ENCODE measurements at places on chromosomes 5 and 9.
A peak's percentile ranks its signal among the peaks of the same experiment; 100 is the strongest.

GRCh38 chr5:125865166-125865815 is 557.9 kb upstream of the GRAMD2B start:
- DNase-seq, result no peak

- no peak for DNase-seq
These were observed 85.0 kb upstream of the MAN2A1 start for GRCh38 chr5:109604758-109605157.

DNA sequence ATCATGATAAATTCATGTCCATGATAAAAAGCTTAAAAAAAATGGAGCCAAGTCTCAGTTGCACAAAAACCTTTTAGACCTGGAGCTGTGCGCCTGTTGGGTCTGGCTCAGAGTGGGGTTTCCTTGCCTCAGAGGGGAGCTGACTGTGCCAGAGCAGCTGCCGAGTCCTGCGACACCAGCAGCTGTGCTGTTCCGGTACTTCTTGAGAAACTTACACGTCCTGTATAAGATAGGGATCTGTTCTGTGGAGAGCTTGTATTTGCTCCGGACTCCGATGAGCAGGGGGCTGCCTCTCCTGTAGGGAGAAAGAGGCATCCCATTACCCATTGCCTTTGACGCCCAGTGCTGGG is 28.6 kb downstream of the GFPT2 start:
- no peak for DNase-seq

- DNase-seq, result no peak
These were observed 131.6 kb upstream of the PTGER4 start for GRCh38 chr5:40547994-40548575.

DNA sequence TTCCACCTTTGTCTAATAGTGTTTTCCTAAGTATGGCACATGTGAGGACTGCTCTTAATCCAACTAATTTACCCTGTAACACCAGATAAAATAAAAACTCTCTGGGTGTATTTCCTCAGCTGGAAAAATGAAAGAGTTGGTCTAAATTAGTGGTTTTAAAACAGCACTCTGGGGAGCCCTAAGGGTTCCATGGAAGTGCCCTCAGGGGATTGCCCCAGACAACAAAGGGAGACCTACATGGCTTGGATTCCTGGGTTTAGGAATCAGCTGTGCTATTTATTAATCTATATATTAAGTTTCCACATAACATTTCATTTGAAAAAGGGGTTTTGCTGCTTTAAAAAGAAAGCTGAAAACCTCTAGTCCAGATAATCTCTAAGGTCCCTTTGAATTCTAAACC is 20.2 kb downstream of the ADAMTS6 start:
- no peak for DNase-seq

GRCh38 chr9:72042928-72043327 is 17.5 kb downstream of the C9orf57 start:
- DNase-seq, result no peak

DNA sequence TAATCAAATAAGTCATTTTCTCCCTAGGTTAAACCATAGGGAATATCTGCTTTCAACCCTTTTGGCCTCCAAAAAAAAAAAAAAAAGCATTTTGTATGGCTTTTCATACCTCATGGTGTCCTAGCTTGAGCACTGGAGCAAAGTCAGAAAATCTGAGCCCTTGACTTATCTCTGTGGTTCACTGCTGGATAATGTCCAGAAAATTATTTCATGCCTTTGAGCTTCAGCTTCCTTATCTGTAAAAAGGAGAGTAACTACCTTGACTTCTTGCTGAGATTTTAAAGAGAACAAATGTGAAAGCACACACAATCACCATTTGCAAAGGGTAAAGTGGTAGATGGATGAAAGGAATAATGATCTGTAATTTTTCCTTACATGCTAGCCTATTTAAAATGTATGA is 165.9 kb downstream of the ALDH1A1 start:
- no peak for DNase-seq

DNA sequence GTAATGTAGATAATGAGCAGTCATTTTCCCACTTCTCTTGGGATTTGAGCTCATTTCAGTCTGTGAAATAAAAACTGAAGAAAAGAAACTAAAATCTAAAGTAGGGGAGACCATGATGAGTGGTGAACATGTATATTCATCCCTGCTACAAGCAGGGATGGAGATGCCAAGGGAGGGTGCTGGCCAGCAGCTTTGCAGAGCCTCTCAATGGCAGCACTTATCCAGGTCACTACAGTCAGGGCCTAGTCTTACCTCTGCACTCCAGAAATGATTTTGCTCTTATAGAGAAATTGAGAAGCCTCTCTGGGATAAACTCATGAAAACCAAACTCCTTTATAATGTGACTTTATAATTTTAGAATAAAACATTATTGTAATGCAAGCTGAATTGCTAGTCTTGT is 317.6 kb downstream of the FBXL17 start:
- DNase-seq, result no peak

DNA sequence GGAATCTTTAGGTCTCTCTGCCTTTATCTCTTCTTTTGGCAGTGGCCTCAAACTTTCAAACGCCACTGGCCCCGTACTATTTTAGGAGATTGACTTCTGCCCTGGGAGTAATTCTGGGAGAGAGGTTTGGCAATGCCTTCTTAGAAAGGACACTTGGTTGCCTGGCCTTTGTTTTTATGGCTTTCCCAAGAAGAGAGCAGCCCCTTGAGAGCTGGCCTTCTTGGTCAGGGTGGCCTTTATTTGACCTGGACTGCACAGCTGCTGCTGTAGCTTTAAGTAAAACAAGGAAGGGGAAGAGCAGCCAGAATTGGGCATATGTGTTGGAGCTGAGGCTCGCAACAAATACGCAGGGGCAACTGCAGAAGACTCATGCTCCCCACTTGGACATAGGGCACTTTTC is 60.8 kb downstream of the PTPN3 start:
- DNase-seq, result no peak

DNA sequence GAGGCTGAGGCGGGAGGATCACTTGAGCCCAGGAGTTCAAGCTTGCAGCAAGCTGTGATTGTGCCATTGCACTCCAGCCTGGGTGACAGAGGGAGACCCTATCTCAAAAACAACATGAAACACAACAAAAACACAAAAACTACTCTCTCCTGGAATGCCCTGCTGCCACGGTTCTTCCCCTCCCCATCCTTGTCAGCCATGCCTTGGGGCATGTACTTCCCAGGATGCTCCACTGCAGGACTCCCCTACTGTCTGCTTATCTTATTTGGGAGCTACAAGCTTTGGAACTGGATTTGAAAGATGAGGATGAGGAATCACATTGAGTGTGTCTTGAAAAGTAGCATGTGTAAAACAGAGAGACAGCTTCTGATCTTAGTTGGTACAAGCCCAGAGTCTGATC is 40.1 kb upstream of the KIAA1958 start:
- no peak for DNase-seq

GRCh38 chr9:127214421-127215267 is 49.9 kb upstream of the GARNL3 start:
- peak; percentile 78 for DNase-seq

- DNase-seq, result no peak
These were observed 18.0 kb downstream of the AQP3 start for GRCh38 chr9:33429256-33429985.

DNA sequence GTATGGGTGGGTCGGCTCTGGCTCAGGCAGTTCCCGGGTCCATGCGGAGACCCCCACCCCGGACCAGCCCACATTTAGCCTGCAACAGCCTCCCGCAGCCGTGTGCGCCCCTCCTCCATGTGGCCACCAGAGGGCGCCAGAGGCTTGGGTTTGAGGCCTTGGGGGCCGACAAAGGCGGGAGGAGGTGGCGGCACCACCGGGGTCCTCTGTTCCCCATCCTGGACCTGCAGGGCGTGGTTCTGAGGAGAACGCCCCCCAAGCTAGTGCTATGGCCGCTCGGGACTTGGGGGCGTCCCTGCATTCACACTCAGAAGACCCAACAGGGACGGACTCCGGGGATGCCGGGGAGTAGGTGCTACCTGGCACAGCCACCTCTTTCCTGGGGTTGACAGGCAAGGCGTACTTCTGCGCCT is 16.5 kb downstream of the ASS1 start:
- peak; percentile 91 for DNase-seq

Data from iPS-NIHi11 (cell line).